Central memory CD4-positive, alpha-beta T cell (primary cell): ENCODE measurements at places on chromosomes 7 and 10.

DNA sequence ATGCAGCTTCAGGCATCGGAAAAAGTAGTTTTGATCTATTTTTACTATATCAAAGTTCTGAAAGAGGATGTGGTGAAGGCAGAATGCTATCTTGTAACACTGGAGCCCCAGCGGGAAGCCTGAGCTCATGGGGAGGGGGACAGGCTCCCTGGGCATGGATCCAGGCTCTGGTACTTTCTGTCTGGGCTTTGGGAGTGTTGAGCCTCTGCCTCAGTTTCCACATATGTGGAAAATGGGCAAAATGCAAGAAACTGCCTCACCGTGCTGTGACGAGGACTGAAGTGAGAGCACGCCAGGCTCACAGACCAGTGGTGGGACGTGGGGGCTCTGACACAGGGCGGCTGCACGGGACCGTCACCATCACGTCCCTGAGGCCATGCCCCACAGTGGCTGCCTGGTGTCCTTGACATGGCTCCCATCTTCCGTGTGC lies 182.9 kb upstream of the SHH start:
- DNase-seq, result no peak

- no peak for DNase-seq
Measured at GRCh38 chr7:44486693-44487092, 3.8 kb downstream of the NUDCD3 start.

GRCh38 chr7:80070391-80070790 lies 64.2 kb upstream of the GNAI1 start:
- no peak for DNase-seq

DNA sequence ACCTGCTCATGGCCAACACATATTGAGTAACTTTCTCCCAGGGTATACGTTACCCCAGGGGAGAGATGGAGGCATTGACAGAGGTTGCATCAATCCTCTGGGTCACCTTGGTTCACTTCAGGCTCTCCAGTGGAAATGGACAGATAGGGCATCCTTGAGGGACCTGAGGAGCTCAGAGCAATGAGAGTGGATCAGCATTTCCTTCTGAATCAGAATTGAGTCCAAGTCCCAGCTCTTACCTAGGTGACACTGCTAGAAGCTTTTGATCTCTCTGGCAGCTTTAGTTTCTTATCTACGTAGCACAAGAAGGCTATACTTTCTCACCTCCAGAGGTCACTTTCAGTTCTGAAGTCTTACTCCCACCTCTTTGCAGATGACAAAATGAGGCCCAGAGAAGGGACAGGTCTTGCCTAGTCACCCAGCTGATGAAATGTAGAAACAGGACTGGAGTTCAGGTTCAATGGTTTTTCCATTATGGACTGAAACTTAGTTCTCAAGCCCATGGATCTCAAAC lies 35.2 kb downstream of the PANK1 start:
- DNase-seq, result no peak

GRCh38 chr7:139915268-139915863 lies 86.3 kb downstream of the TBXAS1 start:
- DNase-seq, result no peak

GRCh38 chr7:1987591-1988532 lies 244.9 kb downstream of the MAD1L1 start:
- no peak for DNase-seq

DNA sequence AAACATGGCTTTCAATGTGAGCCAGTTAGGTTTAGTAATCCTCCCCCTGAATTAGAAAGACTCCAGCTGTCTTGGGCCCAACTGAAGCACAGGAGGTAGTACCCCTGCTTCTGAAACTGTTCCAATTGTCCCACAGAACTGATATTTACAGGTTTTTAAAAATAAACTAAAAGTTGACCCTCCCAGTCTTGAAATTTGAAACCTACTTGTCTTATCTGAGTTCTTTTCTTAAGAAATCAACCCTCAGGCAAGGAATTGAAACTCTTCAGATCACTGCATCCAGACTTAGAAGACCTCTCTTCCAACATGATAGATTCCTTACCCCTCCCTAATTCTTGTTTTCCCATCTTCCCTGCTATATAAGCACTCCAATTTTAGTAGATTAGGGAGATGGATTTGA lies 13.3 kb upstream of the ARHGAP21 start:
- DNase-seq, result no peak

GRCh38 chr10:79409038-79409725 lies 36.2 kb downstream of the ZCCHC24 start:
- DNase-seq, result no peak

- no peak for DNase-seq
Measured at GRCh38 chr7:134932707-134933370, 53.5 kb upstream of the AGBL3 start.

GRCh38 chr10:111102359-111102837 lies 25.6 kb downstream of the ADRA2A start:
- DNase-seq, result no peak

DNA sequence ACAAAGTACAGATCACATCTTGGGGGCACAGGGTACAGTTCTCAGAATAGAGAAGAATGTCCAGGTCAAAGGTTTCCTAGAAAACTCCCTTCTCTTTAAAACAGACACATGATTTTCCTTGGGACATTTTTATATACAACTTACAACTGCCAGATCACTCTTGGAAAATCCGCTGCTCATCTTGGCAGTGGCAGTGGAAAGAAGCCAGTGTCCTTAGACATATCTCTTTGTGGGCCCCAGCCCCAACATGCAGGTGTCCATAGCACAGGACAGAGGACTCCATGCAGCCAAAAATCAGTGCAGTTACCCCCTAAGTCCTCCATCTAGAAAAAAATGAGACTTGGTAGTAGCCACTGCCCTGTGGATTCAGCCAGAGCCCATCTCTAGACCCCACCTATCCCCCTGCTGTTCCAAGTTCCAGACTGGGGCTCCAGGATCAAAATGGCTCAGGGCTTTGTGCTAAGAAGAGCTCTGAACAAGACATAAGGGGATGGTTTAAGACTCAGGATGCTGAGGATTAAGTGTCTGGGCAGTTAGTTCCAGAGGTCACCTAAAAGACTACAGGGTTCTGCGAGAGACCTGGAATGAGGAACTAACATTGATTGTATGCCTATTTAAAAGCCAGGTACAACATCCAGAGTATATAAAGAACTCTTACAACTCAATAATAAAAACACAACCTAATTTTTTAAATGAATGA lies 34.4 kb downstream of the HIPK2 start:
- DNase-seq, result no peak

GRCh38 chr7:1011297-1012003 lies 28.5 kb downstream of the CYP2W1 start:
- DNase-seq, result peak; percentile 12

GRCh38 chr7:26787701-26788100 lies 76.7 kb downstream of the SKAP2 start:
- DNase-seq, result no peak

GRCh38 chr10:19832699-19833098 lies 16.5 kb downstream of the PLXDC2 start:
- DNase-seq, result no peak

GRCh38 chr7:78284945-78285344 lies 486.4 kb downstream of the PHTF2 start:
- no peak for DNase-seq

GRCh38 chr7:156592155-156592884 lies 48.3 kb upstream of the RNF32 start:
- no peak for DNase-seq

DNA sequence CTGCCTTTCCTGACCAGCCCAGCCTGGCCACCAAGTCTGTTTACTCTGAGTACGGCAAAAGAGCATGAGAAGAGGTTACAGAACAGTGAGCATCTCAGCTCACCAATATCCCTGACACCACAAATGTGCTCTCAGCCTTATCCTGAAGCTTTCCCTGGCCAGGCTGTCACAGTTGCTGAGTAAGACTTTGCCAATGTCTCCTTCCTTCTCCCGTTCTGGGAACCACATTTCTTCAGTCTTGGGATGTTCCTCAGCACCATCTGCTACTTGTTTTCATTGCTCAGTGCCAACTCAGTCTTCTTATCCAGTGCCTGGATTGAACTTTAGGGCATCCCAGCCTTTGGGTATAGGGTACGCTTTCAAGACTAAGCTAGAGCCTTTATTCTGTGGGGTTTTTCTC lies 7.1 kb upstream of the KCNIP2 start:
- DNase-seq, result no peak

DNA sequence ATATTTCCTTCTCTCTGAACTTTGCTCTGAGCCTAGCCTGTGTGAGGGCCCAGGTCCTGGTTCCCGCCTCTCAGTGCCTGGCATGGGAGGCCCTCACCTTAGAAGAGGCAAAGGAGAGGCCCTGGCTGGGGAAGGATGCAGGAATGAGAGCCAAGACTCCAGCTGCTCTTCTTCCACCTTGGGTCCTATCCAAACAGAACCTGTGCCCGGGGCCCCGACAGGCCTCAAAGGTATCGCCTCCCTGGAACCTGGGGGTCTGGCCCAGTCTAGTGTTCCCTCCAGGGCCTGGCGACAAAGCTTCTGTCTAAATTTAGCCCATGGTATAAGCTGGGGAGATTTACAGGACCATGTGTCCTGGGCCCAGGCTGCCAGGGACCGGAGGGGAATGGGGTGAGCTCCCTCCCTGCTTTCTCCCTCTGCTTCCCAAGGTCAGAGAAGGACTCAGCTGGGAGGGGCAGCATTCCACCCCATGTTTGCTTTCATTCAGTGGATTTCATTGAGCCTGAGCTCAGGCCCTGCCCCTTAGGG lies 12.0 kb upstream of the CRHR2 start:
- no peak for DNase-seq

DNA sequence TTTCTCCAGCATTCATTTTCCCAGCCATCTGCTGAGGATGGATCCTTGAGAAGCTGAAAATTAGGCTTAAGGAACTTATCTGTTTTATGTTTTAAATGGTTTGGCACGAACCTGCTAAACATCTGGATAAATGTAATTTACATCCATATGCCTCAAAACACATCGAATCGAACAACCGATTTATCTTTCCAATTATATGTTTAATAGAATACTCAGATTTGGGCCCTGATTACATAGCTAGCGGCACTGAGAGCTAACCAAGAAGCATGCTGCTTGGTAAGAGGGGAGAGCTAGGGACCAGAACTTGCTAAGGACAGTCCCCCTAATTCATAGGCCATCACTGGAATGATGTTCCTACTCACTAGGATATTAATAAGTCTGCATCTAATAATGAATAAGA lies 144.4 kb downstream of the BUB3 start:
- no peak for DNase-seq

- no peak for DNase-seq
Measured at GRCh38 chr7:34133356-34133982, 228.1 kb downstream of the BMPER start.

- DNase-seq, result no peak
Measured at GRCh38 chr7:136698231-136698630, 170.2 kb upstream of the CHRM2 start.

DNA sequence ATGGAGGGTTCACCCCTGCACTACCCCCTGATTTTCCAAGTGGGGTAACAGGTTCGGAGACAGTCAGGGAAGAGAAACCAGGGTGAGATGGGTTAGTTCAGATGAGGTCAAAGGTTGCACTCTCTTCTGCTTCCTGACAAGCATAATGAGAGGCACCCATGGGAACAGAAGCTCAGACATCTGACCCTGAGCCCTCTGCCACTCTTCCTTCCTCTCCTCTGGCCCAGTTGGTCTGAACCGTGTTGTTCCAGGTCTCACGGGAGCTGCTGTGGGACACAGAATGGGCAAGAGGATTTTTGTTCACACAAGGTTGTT lies 38.4 kb downstream of the DNAJB12 start:
- no peak for DNase-seq

- DNase-seq, result no peak
Measured at GRCh38 chr7:117835016-117835664, 38.1 kb downstream of the CTTNBP2 start.

GRCh38 chr7:75691793-75692543 lies 46.8 kb downstream of the HIP1 start:
- no peak for DNase-seq

DNA sequence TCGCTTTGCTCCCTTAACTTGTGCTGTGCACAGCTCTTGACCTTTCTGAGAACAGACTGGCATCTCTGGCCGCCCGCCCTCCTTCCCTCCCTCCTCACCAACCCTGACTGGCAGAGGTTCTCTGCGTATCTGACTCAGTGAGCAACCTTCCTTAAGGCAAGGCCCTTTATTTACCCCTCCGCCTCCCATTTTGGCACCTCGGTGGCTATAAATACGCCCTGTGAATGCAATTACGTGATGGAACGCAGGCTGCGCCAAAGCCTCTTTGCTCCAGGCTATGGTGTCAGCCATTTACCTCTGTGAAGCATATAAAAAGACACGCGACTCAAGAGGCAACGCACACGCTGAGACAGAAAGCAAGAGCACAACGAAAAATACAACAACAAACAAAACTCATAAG lies 764.3 kb downstream of the SUGCT start:
- DNase-seq, result no peak

GRCh38 chr7:32393861-32394260 lies 96.3 kb downstream of the LSM5 start:
- DNase-seq, result no peak

GRCh38 chr7:66557214-66558200 lies 71.2 kb upstream of the KCTD7 start:
- peak; percentile 61 for DNase-seq

GRCh38 chr10:78952030-78952429 lies 116.7 kb upstream of the ZMIZ1 start:
- DNase-seq, result no peak

DNA sequence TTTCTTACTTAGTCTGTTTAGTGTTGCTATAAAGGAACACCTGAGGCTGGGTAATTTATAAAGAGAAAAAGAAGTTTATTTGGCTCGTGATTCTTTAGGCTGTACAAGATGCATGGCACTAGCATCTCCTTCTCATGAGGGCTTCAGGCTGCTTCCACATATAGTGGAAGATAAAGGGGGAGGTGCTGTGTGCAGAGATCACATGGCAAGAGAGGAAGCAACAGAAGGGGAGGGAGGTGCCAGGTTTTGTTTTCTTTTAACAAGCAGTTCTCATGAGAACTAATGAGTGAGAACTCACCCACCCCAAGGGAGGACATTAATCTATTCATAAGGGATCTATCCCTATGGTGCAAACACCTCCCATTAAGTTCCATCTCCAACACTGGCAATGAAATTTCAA lies 17.3 kb downstream of the CYP2E1 start:
- DNase-seq, result no peak

DNA sequence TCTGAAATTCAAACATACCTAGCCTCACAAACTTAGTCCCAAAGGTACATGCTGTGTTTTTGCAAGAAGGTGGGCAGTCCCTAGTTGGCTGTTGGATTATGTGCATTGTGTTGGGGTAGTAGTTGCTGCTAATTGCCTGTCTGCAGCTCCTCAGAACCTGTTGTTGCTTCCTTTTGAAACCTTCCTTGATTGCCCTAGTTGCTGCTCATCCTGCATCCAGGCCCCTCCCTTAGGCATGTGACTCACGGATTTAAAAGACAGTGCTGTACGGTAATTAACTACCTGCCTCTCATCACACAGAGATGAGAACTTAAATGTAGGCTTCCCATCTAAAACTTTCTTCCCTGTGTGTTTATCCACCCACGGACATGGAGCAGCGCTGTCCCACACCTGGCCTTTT lies 67.7 kb downstream of the BMPR1A start:
- no peak for DNase-seq

GRCh38 chr10:5480162-5480941 lies 19.0 kb downstream of the CALML5 start:
- DNase-seq, result no peak

DNA sequence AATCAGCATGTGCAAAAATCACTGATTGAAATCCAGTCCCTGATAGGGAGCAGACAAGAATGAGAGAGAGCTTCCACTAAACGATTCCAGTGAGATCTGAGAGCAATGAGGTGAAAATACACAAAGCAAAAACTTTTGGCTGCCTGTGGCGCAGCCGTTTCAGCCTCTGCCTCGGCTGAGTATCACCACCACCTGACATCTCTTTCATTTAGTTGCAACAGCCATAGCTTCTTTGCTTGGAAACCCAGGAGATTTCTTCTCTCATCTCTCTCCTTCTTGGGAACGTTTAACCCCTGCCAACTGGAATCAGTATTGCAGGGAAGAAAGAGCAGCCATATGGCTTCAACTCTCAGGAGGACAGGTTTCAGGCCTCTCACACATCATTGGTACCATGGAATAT lies 237.3 kb upstream of the AGK start:
- no peak for DNase-seq
